ENCODE measurements at places on chromosomes 6 and 20. TPM values are rescaled to one million over a fixed set of nuclear protein-coding genes. Genes with fewer than 3 reads are reported as not detected.

DNA sequence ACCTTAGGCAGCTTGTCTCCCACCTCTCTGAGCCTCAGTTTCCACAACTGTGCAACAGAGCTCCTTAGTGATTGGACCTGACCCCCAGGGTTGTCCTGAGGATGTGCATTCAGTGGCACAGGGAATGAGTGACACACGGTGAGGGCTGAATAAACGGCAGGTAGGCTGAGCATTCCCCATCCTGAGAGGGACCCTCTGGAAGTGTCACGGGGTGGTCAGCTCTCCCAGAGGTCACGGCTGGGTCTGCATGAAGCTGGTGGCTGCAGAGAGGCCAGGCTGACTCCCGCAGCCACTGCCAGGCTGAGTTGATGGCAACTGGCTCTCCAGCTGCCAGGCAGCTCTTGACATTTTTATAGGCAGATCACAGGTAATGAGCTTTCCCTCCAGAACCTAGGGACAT, 42.5 kb downstream of the CD40 start:
- DNase-seq: no peak
- no peaks in the 10 kb centered on the region for H3K4me1 ChIP-seq
- H3K4me3 ChIP-seq: no peak overlapping the region

GRCh38 chr6:128696691-128697689, 176.6 kb upstream of the PTPRK start:
- no peaks in the 10 kb centered on the region for H3K36me3 ChIP-seq
- H3K4me1 ChIP-seq: peaks cover 10% of the 10 kb centered on the region
- H3K4me3 ChIP-seq: no peak overlapping the region
- peak overlapping the region; percentile 15 for H3K27ac ChIP-seq
- peak; percentile 76 for DNase-seq

- DNase-seq: no peak
- no peak overlapping the region for H3K27ac ChIP-seq
- no peaks in the 10 kb centered on the region for H3K4me1 ChIP-seq
- H3K4me3 ChIP-seq: no peak overlapping the region
These were observed 471.7 kb downstream of the CBLN4 start for GRCh38 chr20:55533632-55534031.

DNA sequence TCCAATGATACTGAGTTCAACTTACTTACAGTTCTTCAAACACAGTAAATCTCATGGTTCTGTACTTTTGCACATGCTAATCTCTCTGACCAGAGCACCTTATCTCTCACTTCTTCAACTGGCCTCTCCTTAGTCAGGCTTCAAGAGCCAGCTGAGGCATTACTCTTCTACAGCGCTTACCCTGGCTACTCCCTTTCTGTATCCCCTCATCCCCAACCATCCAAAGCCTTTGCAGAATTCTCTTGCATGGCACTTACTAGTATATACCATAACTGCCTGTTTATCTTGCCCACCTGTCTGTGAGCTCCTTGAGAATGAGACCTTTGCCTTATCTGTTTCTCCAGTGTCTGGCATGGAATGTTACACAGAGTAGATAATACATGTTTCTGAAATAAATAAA, 49.2 kb downstream of the SESN1 start:
- no peak for DNase-seq
- H3K27ac ChIP-seq: no peak overlapping the region
- H3K4me3 ChIP-seq: no peak overlapping the region
- no peaks in the 10 kb centered on the region for H3K27me3 ChIP-seq
- H3K4me1 ChIP-seq: peaks cover 5% of the 10 kb centered on the region

GRCh38 chr6:76612954-76613353, 540.5 kb upstream of the IMPG1 start:
- no peaks in the 10 kb centered on the region for H3K27me3 ChIP-seq
- no peak for DNase-seq
- H3K4me3 ChIP-seq: no peak overlapping the region
- no peaks in the 10 kb centered on the region for H3K4me1 ChIP-seq
- no peak overlapping the region for H3K27ac ChIP-seq

GRCh38 chr6:2945153-2945452, 26.3 kb downstream of the SERPINB6 start:
- H3K27ac ChIP-seq: no peak overlapping the region
- no peaks in the 10 kb centered on the region for H3K27me3 ChIP-seq
- H3K4me3 ChIP-seq: no peak overlapping the region
- peaks cover 32% of the 10 kb centered on the region for H3K36me3 ChIP-seq
- no peaks in the 10 kb centered on the region for H3K4me1 ChIP-seq

TRIM31 gene
- not detected for total RNA-seq

SLC2A10 gene
- total RNA-seq: 19.2 TPM

C20orf144 gene
- not detected for total RNA-seq

DNA sequence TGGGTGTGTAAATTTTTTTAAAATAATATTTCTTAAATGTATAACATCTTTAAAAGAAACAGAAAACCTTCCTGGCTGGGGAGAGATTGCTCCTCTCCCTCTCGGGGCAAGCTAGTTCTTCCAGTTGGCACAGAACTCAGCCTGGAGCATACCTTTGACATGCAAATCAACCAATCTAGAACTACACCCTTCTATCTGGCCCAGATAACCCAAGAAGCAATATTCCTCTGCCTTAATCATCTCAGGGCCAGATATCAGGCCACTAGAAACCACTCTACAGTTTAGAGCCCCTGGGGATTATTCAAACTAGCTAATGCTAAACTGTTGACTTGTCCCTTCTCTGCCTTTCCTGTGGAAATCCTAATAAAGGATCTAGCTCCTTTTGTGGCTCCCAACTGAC, 33.9 kb downstream of the CYP39A1 start:
- no peaks in the 10 kb centered on the region for H3K36me3 ChIP-seq
- H3K4me3 ChIP-seq: no peak overlapping the region
- DNase-seq: no peak
- no peaks in the 10 kb centered on the region for H3K4me1 ChIP-seq
- H3K27ac ChIP-seq: no peak overlapping the region

- H3K36me3 ChIP-seq: no peaks in the 10 kb centered on the region
- peaks cover 19% of the 10 kb centered on the region for H3K27me3 ChIP-seq
- no peak overlapping the region for H3K4me3 ChIP-seq
- no peak for DNase-seq
- H3K4me1 ChIP-seq: no peaks in the 10 kb centered on the region
These were observed 11.0 kb downstream of the VSX1 start for GRCh38 chr20:25070821-25071473.

GNAS-AS1 gene
- not detected for total RNA-seq

DNA sequence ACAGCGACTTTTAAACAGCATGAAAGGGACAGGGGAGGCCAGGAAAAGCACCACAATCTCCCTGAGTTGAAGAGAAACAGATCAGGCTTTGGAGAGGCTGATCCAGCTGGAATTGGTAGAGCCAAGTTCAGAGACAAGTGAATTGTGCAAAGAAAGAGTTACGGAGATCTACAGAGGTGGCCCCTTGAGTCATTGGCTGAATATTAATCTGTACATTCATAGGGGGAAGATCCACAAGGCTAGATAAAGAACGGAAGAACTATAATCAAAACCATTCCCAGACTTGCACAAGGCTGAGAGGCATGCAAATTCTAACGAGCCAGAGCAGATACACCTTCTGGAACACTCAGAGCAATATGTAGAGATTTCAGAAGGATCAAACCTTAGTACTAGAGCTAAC, 14.2 kb upstream of the FOXQ1 start:
- peaks cover 34% of the 10 kb centered on the region for H3K4me1 ChIP-seq
- H3K27me3 ChIP-seq: no peaks in the 10 kb centered on the region
- H3K4me3 ChIP-seq: no peak overlapping the region
- no peaks in the 10 kb centered on the region for H3K36me3 ChIP-seq

DNA sequence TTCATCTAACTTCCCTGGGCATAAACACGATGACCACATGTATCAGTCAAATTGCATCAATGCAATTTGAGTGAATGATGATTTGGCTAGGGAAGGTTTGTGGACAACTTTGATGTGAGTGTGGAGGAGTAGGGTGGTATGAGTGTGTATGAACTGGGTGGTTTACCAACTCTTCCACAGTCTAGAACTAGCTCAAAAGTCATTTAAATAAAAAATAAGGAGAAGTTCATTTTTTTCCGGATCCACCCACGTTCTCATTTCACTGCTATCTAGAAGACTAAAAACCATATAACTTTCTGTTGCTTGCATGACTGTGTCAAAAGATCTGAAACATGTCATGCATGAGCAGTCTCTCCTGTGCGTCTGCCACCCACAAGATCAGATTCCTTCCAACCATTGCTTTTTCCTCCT, 23.6 kb downstream of the SLC35D3 start:
- no peaks in the 10 kb centered on the region for H3K4me1 ChIP-seq
- DNase-seq: no peak
- H3K27ac ChIP-seq: no peak overlapping the region
- H3K27me3 ChIP-seq: no peaks in the 10 kb centered on the region
- H3K36me3 ChIP-seq: no peaks in the 10 kb centered on the region
- no peak overlapping the region for H3K4me3 ChIP-seq

EYA2 gene
- total RNA-seq: 0.08 TPM

DNA sequence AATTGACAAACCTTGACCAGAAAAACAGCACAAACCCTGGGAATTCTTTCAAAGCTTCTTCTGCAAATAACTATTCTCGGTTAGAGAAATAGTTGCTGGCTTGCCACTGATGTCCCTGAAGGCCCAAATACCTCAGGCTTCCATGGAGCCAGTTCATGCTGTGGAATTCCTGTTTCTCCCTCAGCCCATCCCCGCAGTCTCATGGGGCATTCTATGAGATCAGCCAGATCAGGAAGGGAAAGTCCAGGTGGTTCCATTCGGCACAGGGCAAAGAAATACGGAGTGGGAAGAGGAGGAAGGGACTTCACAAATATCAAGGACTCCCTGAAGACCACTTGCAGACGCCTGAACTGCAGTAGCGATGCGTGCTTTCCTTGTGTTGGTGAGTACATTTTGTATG, 63.3 kb downstream of the MYLK4 start:
- no peaks in the 10 kb centered on the region for H3K27me3 ChIP-seq
- H3K4me1 ChIP-seq: peaks cover 22% of the 10 kb centered on the region
- no peaks in the 10 kb centered on the region for H3K36me3 ChIP-seq

CD40 gene
- 0.05 TPM for total RNA-seq

GRCh38 chr20:24779131-24779530, 169.9 kb upstream of the CST7 start:
- no peak overlapping the region for H3K4me3 ChIP-seq
- no peaks in the 10 kb centered on the region for H3K27me3 ChIP-seq
- peak; percentile 24 for DNase-seq
- no peaks in the 10 kb centered on the region for H3K36me3 ChIP-seq
- H3K4me1 ChIP-seq: peaks cover 8% of the 10 kb centered on the region
- no peak overlapping the region for H3K27ac ChIP-seq

IL20RA gene
- not detected for total RNA-seq

DNA sequence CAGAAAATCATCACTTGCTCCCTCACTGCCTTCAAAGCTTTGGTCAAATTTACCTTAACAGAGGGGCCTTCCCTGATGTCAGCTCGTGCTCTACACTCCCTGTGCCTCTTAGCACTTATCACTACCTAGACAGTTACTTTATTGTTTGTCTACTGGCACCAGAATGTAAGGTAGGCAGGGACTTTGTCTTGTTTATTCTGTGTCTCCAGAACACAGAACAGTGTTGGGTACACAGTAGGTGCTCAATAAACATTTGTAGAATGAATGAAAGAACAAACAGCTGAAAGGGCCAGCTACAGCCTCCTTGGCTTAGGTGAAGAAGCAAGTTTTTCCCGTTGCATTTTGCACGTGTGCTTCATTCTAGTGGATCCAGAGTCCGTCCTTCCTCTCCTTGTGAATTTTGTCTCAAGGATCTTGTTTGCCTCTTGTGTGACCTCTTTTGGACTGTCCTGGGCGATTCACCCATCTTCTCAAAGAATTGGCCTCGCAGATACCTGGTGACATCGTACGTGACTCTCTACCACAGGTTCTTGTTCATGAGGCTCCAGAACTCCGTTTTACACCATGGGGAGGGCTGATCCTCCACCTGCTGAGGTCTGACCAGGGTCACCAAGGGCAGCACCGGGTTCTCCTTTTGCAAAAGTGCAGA, 84.2 kb upstream of the ARMC2 start:
- no peaks in the 10 kb centered on the region for H3K27me3 ChIP-seq
- no peaks in the 10 kb centered on the region for H3K36me3 ChIP-seq
- DNase-seq: no peak
- H3K27ac ChIP-seq: no peak overlapping the region
- H3K4me3 ChIP-seq: no peak overlapping the region

RBM38 gene
- 20.8 TPM for total RNA-seq

- H3K27me3 ChIP-seq: peaks cover 9% of the 10 kb centered on the region
- no peaks in the 10 kb centered on the region for H3K4me1 ChIP-seq
- H3K4me3 ChIP-seq: no peak overlapping the region
- H3K36me3 ChIP-seq: no peaks in the 10 kb centered on the region
- H3K27ac ChIP-seq: no peak overlapping the region
- no peak for DNase-seq
These were observed 3.9 kb upstream of the PHACTR3 start for GRCh38 chr20:59600472-59600871.

GRCh38 chr6:134437376-134437775, 119.5 kb upstream of the SGK1 start:
- DNase-seq: peak; percentile 33
- peak overlapping the region; percentile 97 for H3K27ac ChIP-seq
- H3K36me3 ChIP-seq: no peaks in the 10 kb centered on the region
- no peaks in the 10 kb centered on the region for H3K27me3 ChIP-seq

DNA sequence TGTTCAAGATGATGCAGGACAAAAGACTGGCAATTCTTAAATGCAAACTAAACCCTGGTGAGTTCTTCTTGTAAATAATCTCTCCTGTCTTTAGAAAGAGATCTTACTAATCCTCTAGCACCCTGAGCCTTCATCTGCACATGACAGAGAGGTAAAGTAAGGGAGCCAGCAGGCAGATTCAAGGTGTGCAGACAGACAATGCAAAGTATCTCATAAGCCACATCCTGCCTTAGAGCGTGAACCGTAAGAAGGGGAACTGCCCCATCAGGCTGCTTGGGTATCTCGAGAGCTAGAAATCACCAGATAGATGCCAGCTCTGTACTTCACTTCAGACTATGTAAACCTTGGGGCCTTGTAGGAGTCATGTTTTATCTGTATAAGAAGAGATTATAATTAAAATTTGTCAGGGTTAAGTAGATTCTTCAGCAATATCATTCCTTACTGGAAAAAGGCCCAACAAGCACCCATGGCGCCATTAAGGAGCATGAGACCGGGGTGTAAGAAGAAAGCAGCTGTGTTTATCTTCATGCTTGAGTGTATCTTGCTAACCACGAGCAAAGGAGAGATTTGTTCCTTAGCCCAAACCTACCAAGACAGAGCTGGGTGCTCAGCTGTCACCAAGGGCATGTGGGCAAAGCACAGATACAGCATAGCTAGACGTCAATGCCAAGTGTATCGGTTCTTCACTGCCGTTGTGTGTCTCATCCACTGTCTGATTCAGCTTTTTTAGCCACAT, 24.4 kb downstream of the CNR1 start:
- DNase-seq: no peak
- no peak overlapping the region for H3K4me3 ChIP-seq
- no peaks in the 10 kb centered on the region for H3K4me1 ChIP-seq
- no peaks in the 10 kb centered on the region for H3K36me3 ChIP-seq
- no peaks in the 10 kb centered on the region for H3K27me3 ChIP-seq

- no peaks in the 10 kb centered on the region for H3K4me1 ChIP-seq
- no peak overlapping the region for H3K4me3 ChIP-seq
- H3K36me3 ChIP-seq: no peaks in the 10 kb centered on the region
These were observed 48.5 kb upstream of the SSTR4 start for GRCh38 chr20:22986601-22987000.

PXT1 gene
- not detected for total RNA-seq

GRCh38 chr6:25606151-25606550, 45.9 kb upstream of the SCGN start:
- H3K27me3 ChIP-seq: no peaks in the 10 kb centered on the region
- no peak overlapping the region for H3K27ac ChIP-seq
- no peak for DNase-seq
- no peak overlapping the region for H3K4me3 ChIP-seq
- H3K4me1 ChIP-seq: no peaks in the 10 kb centered on the region
- H3K36me3 ChIP-seq: no peaks in the 10 kb centered on the region

CDSN gene
- total RNA-seq: not detected
